Transverse colon (tissue), 4 donors: ENCODE measurements at places on chromosomes 7 and 10. TPM values are rescaled to one million over a fixed set of nuclear protein-coding genes. Genes with fewer than 3 reads are reported as not detected.

KIN gene
- total RNA-seq, result 6.8 TPM

RPEL1 gene
- total RNA-seq, result not detected

PLXNA4 gene
- 1.7 TPM for total RNA-seq

SLC13A1 gene
- not detected for total RNA-seq

ERVW-1 gene
- not detected for total RNA-seq

TMEM270 gene
- total RNA-seq, result not detected

GPER1 gene
- 2.2 TPM for total RNA-seq

FOXL3 gene
- not detected for total RNA-seq

SFRP4 gene
- total RNA-seq, result 0.64 TPM

PRF1 gene
- total RNA-seq, result 7.8 TPM

MUC12 gene
- total RNA-seq, result 445 TPM

VWA2 gene
- 3.3 TPM for total RNA-seq

BAIAP2L1 gene
- total RNA-seq, result 46.8 TPM

A1CF gene
- total RNA-seq, result 90.6 TPM

MASTL gene
- total RNA-seq, result 7.1 TPM

CYTH3 gene
- total RNA-seq, result 15.0 TPM

ACTR3C gene
- total RNA-seq, result 44.8 TPM

ACHE gene
- 3.8 TPM for total RNA-seq

ALDH18A1 gene
- 98.7 TPM for total RNA-seq

AMZ1 gene
- total RNA-seq, result not detected

ZC3HAV1L gene
- 8.5 TPM for total RNA-seq

STMP1 gene
- total RNA-seq, result 20.3 TPM

CPVL gene
- total RNA-seq, result 7.1 TPM
